ENCODE measurements at places on chromosomes 1 and 21.

DNA sequence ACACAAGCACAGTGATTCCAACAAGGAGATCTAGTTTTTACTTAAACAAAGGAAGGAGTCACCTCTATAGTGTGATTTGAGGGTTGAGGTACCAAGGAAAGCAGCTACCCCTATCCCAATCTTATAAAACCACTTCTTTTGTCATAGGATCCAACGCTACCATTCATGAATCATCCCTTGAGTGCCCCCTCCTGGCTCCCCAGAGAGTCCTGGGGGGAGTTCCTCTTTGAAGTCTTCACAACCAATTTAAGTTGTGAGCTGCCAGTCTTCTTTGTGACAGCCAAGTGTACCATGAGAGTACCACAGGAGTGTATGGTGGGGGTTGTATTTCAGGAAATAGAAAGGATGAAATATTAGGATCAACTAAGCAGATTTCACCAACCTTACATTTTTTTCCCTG is 39.1 kb upstream of the NHLH2 start:
- DNase-seq = no peak

DNA sequence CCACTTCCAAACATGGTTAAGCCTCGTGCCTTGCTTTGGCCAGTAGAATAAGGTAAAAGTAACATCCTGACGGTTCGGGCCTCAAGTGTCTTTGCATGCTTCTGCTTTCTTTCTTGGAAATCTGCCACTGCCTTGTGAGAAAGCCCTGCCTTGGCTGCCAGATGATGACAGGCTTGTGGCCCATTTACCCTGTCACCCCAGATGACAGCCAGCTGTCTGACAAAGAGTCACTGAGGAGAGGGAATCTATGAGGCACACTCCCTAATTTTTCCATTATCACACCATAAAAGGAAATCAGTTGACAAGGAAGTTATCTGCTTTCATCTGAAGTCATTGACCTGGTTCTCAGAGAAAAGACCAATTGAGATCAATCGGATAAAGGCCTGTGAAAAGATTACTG is 199.8 kb downstream of the USH2A start:
- DNase-seq = no peak

- no peak for DNase-seq
Measured at GRCh38 chr1:200035956-200036618, 8.6 kb downstream of the NR5A2 start.

DNA sequence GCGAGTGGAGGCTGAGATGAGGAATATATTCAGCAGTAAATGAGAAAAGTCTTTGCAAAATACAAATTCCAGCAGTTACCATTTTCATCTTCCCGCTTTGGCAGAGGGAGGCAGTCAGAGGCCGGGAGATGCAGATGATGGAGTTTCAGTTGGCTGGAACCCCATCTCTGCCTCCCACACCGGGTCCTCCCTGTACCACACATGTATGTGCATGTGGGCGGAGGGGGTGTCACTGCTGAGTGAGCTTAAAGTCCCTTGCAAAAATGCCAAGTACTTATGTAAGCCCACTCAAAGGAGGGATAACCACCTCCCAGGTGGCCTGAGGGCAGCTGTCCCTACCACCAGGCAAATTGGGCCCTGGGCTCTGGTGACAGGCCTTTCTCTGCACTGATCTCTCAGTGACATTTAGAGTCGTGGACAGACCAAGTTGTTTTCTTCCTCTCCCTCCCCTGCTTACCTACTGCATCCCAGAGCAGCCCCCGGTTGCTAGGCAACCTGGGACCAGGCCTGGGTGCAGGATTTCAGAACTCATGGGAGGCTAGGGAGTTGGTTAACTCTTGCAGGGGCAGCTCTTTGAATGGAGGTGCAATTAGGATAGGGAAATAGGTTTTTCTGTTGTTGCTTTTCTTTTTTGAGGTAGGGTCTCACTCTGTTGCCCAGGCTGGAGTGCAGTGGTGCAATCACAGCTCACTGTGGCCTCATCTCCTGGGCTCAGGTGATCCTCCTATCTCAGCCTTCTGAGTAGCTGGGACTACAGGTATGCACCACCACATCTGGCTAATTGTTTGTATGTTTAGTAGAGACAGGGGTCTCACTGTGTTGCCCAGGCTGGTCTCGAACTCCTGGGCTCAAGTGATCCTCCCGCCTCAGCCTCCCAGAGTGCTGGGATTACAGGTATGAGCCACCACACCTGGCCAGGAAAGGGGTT is 17.1 kb upstream of the UBXN10 start:
- no peak for DNase-seq

DNA sequence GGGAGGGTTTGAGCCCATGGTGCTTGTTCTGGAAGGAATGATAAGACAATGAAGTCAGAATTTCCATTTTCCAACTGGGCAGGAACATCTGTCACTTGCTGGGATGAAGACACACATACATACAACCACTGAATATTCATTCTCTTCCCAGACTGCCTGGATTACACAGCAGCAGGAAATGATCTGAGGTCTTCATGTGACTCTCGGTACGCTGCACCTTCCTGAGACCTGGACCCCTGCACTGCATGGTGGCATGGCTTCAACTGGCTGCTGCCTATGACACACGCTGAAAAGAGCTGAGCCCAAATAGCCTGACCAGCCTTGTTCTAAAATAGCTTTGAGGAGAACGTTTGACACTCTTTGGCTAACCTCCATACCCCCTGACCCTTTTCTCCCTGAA is 150.6 kb downstream of the GABPA start:
- DNase-seq = no peak

- DNase-seq = no peak
Measured at GRCh38 chr1:97758541-97759057, 162.2 kb downstream of the DPYD start.

DNA sequence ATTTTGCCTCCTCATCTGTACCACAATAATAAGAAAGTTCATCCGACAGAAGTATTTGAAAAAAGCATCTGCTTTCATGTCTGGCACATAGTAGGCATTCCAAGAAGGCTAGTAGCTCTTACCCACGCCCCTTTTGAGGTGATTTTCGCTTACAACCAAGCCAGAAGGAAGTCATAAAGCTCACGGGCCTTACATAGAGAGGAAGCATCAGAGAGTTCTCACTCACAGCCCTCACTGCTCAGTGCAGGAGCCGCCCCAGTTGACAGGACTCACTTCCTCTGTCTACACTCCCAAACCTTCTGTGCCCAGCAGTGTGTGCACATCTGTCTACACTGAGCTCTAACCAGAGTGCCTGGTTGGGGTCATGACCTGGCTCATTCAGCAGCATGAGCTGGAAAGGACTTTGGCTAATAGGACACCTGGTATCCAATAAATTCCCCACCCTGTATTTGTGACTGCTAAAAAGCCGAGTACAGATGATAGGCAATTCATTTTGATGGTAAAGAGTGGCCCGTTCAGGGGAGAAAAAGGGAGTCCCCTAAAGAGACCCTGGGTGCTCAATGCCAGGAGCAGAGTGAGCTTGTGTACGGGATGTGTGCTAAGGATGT is 36.8 kb upstream of the DUSP10 start:
- no peak for DNase-seq
